ENCODE measurements at places on chromosomes 5 and 9.
A peak's percentile ranks its signal among the peaks of the same experiment; 100 is the strongest.

DNA sequence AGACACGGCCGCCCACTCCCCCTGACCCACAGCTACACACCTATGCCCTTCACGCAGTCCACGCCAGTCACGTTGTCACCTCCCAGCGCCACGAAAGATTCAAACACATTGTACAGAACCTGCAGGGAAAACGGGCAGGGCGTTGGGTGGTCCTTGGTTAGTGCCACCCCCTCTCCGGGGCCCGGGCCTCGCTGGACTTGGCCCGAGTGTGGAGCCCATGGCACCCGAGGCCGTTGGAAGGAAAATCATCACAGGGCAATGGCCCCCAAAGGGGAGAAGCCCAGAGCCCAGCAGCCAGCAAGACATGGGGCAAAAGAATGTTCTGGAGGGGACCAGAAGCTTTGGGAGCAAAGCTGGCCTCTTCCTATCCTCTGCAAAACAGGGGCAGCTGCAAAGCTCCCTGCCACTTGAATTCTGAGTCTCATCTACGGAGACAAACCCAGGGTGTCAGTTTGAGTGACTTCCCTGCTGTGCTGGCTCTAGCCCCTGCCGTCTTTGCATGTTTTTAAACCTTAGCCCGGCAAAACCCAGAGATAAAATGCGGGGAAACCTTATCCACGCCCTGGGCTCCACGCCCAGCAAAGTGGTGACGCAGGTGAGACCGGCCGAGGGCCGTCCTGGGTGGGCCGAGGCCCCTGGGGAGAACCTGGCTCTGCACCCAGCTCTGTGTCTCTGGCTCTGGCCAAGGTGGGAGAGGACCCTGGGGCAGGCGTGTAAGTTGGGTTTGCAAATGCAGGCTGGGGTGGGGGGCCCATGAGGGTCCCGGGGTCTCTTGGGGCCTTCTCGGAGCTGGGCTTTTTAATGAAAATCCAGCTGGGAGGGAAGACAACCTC lies 38.9 kb downstream of the SLC9A3 start:
- no peak for DNase-seq

- DNase-seq = no peak
These were observed 235.4 kb downstream of the CDH9 start for GRCh38 chr5:26802944-26803343.

DNA sequence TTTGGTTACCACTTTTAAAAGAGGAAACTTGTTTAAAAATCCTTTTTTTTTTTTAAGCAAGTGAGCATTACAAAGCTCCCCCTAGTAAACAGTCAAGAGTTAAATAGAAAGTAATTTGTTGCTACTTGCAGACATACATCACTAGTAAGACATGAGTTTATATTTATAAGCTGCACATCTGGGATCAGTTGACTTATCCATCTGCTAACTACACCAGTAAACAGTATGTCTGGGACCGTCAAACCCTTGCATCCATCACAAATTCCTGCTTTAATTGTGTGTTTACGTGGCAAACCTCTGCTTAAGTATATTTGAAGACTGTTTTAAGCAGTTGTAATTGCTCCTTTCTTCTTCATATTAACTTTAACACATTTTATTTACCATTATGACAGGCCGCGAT lies 146.8 kb downstream of the EBF1 start:
- DNase-seq = no peak

- no peak for DNase-seq
These were observed 5.0 kb downstream of the CDC42SE2 start for GRCh38 chr5:131268758-131269370.

- no peak for DNase-seq
These were observed 17.4 kb upstream of the ARSI start for GRCh38 chr5:150320044-150320613.

DNA sequence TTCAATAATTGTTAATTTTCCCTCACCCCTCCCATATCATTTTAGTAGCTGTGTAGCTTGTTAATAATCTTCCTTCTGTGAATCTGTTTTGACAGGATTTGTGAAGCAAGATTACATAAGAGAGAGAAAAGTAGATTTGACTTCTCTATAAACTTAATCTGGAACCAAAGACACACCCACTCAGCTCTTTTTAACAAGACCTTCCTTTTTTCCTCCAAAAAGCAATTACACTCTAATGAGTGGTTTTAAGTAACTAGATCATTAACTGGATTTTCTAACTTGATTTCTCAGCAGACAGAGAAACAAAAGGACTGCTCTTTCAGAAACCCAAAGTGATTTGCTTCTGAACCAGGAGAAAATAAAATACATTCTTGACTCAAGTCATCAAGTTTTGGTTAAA lies 21.9 kb downstream of the RFK start:
- DNase-seq = no peak

DNA sequence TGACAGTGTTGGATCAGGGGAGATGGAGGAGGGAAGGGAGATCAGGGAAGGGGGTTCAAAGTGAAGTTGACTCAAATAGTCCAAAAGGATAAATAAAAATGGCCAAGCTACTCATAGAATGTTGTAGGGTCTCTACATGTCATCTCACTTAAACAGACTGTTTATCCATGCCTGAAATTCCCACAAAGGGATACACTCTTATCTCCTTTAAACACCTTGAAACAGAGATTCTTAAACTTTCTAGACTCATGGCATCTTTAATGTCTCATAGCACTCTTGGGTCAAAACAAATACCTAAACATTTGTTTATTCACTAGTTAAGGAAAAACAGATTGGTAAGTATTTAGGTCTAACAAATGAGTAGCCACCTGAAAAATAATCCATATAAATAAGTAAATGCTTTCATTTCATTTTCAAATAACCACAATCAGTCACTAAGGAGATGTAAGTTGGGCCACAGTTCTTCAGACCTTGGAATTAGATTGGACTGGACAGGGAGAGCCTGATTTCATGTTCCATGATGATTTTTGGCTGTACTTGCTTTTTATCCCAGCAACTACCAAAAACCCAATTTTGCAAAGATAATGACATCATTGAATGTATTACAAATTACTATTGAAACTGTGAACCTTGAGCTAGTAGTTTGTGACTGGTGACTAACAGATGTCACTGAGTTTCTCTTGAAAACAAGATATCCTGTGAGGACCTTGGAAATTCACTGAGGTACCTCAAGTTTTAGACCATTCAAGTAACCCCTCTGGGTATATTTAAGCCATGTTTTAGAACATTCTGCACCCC lies 62.5 kb upstream of the ISOC1 start:
- no peak for DNase-seq

GRCh38 chr5:131460867-131461572 lies 174.0 kb downstream of the RAPGEF6 start:
- DNase-seq = no peak

DNA sequence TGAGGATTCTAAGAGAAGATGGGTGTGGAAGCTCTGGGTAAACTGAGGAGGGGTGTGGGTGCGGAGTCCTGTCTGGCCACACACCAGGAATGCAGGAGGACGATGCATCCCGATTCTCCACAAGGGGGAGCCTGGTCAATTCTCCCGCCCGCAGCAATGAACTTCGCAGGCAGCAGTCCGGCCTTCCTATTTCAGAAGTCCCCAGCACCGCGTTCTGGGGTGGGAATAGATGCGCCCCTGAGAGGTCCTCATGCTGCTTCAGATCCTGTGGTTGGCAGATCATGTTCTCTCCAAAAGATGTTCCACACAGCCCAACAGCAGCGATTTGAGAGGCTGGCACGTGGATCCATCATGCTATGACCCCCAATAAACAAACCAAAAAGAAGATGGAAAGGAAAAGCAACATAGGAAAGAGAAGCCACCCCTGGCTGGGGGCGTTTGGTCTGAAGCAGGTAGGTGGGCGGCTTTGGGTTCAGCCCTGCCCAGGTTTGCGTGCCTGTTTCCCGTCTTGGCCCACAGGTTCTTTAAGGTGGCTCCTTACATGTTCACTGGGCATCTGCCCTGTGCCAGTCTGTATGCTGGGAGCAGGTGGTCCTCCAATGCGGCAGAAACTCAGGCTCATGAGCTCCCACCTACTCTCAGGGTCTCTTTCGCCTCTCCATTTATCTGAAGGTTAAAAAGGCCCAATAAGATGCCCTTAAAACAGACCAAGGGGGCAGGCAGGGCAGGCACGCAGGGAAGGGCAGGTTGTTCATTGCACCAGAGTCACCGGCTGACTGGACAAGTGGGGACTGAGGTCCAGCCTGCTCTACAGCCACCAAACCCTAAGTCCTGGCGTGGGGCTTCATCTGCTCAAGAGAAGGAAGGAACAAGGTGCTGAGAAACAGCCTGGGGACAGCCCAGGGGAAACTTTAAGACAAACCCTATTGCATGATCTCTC lies 171.6 kb downstream of the PAX5 start:
- DNase-seq = no peak

DNA sequence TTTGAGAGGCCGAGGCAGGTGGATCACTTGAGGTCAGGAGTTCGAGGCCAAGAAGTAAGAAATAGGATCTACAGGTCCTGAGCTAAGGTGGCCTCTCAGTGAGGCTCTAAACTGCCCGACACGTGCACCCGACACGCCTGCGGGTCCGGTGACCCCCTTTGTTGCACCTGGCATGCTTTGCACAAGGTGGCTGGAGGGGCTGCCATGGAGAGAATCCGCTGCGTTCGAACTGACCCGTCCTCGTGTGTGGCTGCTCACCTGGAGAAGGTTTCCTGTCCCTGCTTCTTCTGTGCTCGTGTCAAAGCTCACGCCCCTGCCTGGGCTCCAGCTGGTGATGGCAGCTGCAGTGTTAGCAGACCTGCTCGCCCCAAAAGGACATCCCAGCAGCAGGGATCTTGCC lies 5.7 kb upstream of the OLFM1 start:
- DNase-seq = no peak

GRCh38 chr9:97766610-97767009 lies 69.5 kb upstream of the XPA start:
- no peak for DNase-seq

DNA sequence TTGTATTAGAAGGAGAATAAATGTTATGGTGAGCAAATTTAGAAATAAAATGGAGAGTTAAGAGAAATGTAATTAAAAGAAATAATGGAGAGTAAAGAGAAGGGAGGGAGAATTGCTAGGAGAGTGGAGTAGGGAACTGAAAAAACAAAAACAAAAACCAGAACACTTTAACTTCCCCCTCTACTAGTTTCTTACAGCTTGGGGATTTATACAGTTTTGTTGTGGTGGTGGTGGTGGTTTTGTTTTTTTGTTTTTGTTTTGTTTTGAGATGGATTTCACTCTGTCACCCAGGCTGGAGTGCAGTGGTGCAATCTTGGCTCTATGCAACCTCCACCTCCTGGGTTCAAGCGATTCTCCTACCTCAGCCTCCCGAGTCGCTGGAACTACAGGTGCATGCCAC lies 322.4 kb downstream of the TMEM167A start:
- no peak for DNase-seq

DNA sequence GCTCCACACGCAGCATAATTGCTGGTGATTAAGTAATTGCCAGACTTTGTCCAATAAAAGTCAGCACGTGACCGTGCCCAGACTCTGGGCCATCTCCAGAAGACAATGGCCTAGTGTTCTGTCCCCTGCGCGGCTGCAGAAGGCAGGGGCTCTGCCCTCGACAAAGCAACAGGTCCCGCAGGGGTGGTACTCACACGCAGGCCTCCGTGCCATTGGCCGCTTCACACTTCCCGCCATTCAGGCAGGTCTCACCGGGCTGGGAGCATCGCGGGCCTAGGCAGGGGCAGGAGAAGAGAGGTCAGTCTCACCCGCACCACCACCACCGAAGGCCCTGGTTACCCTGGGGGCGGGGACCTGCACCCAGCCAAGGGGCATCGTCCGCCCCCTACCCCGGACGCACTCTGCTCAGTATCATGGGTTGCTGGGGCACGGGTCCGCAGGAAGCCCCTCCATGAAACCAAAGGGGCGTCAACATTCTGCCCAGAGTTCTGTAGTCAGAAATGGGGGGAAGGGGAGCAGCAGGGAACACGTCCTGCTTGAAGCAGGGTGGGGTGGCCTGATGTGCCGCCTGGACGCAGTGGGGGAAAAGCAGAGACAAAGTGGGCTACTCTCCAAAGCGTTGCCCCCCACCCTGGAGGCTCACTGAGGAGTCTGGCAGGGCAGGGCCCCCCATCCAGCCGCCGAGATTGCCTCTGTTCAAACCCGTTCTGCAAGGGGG lies 1.9 kb downstream of the NOTCH1 start:
- no peak for DNase-seq

DNA sequence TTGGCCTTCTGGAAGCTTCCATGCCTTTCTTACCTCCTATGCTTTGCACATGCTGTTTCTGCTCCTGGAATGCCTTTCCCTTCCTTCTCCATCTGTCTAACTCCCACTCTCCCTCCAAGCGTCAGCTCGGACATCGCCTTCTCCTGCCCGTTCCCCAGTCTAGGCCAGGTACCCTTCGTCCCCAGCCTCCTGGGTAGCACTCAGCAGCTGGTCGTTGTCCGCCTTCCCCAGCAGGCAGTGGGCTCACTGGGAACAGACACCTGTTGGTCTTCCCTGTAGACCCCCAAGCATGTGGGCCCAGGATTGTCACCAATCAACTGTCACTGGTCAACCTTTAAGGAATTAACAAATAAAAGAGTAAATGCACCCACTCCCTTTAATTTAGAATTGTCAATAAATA lies 202.2 kb downstream of the RGS3 start:
- no peak for DNase-seq

GRCh38 chr9:72509053-72509452 lies 12.4 kb upstream of the TMC1 start:
- DNase-seq = no peak

DNA sequence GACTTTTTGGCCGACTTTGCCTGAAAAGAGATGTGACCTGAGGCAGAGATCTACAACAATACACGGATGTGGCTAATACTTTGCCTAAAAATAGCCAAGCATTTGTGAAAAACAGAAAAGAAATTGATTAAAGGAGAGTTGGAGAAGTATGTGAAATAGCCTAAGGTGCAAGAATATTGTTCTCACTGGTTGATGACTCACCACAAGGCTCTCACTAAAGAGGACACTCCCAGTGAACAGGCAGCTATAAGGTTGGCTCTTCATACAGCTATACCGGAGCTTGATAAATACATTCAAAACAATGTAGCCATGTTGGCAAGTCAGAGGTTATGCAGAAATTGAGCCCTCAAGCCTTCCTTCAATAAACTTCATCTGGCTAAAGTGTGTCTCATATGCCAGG lies 317.2 kb upstream of the GRAMD2B start:
- DNase-seq = no peak

- DNase-seq = peak; percentile 21
These were observed 478 bp downstream of the RAB14 start for GRCh38 chr9:121201045-121201737.

GRCh38 chr5:180323941-180324600 lies 29.1 kb downstream of the GFPT2 start:
- no peak for DNase-seq

- no peak for DNase-seq
These were observed 358.3 kb downstream of the SEMA5A start for GRCh38 chr5:9187614-9188013.

DNA sequence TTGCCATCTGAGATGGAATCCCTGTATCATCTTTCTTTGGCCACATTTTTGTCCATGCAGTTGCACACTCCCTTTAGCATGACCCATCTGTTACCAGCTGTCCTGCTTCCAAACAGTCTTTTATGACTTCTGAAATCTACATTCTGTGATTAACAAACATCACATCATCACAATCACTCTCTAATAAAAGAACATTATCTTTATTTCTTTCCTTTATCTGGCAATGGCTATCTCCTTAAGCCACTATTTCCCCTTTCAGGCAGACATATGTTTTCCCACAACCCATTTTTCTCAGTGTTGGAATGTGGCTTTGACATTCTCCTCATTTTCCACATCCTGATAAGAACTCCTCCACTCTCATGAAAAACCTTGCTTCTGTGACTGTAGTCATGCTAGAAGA lies 141.0 kb downstream of the ST8SIA4 start:
- DNase-seq = no peak
